ENCODE measurements at places on chromosomes 5 and 9. TPM values are rescaled to one million over a fixed set of nuclear protein-coding genes. Genes with fewer than 3 reads are reported as not detected.
A peak's percentile ranks its signal among the peaks of the same experiment; 100 is the strongest.

ALDH1B1 gene
- 4.2 TPM for total RNA-seq

FGF18 gene
- total RNA-seq: 0.08 TPM

PCDHA11 gene
- total RNA-seq: not detected

DNA sequence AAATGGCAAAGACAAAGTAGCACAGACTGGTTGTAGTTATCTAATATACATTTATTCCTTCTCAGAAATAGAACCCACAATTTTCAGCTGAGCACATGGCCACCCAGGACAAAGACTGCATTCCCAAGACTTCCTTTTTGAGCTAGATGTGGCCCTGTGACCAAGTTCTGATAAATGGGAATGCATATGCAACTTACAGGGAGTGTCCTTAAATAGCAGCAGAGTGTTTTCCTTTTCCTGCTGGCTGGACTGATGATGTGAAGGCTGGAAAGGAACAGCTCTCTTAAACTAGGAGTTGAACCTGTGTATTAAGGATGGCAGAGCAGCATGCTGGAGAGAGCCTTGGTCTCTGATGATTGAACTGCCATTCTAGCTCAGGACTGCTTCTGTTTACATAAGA, 74.7 kb upstream of the TNPO1 start:
- ATAC-seq: no peak

- ATAC-seq: no peak
Observed at GRCh38 chr9:966870-967269, 9.6 kb upstream of the DMRT3 start.

- ATAC-seq: no peak
Observed at GRCh38 chr9:111282845-111283244, 47.2 kb downstream of the OR2K2 start.

DNA sequence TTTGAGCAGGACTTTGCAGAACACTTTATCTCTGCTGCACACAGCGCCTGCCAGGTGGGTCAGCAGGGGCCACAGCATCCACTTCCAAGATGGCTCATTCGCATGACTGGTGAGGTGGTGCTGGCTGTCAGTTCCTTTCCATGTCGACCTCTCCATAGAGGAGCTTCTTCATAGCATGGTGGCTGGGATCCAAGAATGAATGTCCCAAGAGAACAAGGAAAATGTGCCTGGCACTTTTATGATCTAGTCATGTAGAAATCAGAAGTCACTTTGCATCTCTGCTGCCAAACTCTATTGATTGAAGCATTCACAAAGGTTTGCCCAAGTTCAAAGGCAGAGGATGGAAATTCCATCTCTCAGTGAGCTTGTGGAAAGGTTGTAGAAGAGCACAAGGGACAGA, 85.0 kb downstream of the GALNT10 start:
- ATAC-seq: no peak

DNA sequence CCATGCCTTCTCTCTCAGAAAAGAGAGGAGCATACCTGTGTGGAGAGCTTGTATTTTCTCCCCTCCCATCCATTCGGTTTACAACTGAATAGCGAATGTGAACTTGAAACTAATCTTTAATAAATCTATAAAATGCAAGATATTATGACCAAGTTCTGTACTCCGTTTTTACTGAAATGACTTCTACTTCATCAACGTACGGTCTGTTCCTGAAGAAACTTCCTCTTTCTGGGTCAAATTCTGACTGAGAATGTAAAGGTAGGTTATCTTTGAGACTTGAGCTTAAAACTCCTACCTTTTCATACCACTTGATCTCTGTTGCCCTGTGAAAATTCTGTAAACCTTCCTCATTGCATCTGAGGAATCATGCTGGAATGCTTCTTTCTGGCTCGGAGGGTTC, 4.2 kb upstream of the CTNNAL1 start:
- ATAC-seq: no peak

SLC2A6 gene
- 0.80 TPM for total RNA-seq

DNA sequence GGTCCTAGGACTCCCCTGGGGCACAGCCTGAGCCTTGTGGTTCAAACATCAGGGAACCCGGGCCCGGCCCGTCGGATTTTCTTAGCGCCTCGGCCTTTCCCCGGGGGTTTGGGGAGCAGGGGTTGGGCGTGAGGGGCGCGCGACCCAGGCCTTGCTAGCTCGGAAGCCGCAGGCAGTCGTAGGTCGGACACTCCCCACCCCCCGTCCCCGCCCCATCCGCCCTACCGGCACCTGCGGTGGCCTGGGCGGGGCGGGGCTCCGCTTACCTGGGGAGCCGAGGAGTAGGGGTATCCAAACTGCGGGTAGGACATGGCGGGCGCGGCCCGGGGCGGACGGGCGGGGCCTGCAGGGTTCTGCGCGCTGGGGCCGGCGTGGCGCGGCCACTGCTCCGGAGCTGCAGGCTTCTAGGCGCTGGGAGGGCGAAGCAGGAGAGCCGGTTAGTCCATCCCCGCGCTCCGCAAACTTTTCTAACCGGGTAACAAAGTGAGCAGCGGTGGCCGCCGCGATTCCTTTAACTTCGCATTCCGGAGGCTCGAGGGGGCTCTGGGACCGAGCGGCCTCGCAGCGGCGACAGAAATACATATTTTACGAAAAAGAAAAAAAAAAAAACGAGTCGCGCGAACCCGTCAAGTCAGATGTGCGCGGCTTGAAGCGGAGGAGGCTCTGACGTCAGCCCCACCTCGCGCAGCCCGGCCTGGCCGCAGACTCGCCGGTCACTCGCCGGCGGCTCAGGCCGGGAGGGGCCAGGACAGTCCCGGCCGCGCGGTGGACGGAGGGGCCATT, at the start of gene IRX4:
Gene IRX4 (minus strand): TSS at position 589 of the 783 bp plus-strand sequence. CDS start 278 bp downstream, at position 311.
- peak; percentile 49 for ATAC-seq

- ATAC-seq: no peak
Observed at GRCh38 chr5:13253111-13253510, 691.4 kb downstream of the DNAH5 start.

GRCh38 chr5:73954381-73954780, 328.4 kb downstream of the ARHGEF28 start:
- ATAC-seq: no peak

GRCh38 chr9:89171693-89172092, 6.9 kb downstream of the SHC3 start:
- ATAC-seq: no peak

MAP3K1 gene
- total RNA-seq: 15.5 TPM

MARCOL gene
- total RNA-seq: not detected

GRCh38 chr5:126963822-126964375, 66.5 kb downstream of the MARCHF3 start:
- no peak for ATAC-seq

RBM18 gene
- total RNA-seq: 15.7 TPM

TMOD1 gene
- total RNA-seq: 0.60 TPM

GRCh38 chr9:86598411-86599239, 244.4 kb upstream of the TUT7 start:
- ATAC-seq: no peak

CCDC192 gene
- not detected for total RNA-seq

SLC35D2 gene
- 14.9 TPM for total RNA-seq

GRCh38 chr5:159174511-159175168, 34.7 kb downstream of the RNF145 start:
- ATAC-seq: no peak

DNA sequence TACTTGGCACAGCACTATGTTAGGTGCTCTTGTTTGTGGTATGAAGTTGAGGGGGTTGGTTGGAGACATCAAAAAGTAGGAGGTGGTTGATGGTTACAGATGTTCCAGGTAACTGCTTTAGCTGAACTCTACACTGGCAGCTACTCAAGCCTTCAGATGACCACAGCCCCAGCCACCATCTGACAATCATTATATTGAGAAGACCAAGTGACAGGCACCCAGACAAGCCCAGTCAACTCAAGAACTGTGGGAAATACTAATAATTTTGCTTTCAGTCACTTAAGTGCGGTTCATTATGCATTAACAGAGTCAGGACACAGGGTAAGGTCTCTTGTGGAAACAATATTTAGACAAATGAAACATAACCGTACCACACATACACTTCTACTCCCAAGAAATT, 38.9 kb upstream of the SLIT3 start:
- no peak for ATAC-seq

KCNMB1 gene
- total RNA-seq: 0.64 TPM

DNA sequence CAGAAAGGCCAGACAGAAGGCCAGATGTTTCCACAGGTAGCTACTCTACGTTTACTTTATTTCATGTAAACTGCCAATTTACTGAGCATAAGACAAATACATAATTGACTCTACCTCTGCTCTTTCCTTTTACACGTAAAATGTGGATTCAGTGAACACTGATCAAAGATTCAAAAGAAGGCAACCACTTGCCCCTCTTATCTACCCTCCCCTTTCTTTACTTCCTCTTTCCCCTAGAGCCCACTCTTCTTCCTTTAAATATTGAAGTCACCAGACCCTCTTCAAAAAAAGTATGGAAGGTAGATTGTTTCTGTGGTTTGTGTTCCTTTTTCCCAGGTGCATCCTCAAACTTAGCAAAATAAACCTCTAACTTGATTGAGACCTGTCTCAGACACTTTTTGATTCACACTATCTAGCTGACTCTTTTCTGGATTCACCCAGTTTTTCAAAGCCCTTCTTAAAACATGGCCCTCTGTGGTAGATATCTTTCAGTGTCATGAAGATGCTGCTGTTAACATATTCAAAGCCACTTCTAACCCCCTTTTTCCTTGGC, 6.7 kb downstream of the FAM114A2 start:
- no peak for ATAC-seq

DNA sequence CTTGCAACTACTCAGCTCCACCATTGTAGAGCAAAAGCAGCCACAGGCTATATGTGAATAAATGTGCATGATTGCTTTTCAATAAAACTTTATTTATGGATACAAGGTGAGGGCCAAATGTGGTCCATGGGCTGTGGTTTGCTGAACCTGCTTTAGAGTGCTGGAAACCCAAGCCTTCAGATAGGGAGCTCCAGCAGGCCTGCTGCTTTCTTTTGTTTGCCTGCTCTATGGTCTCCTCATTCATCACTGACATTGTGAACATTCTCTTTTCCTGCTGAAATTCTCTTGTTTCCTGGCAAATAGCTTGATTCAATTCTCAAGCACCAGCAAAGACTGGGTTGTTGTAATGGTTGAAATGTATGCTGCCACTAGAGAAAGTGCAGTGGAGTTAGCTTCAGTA, 26.0 kb downstream of the EGFLAM start:
- ATAC-seq: no peak

DNA sequence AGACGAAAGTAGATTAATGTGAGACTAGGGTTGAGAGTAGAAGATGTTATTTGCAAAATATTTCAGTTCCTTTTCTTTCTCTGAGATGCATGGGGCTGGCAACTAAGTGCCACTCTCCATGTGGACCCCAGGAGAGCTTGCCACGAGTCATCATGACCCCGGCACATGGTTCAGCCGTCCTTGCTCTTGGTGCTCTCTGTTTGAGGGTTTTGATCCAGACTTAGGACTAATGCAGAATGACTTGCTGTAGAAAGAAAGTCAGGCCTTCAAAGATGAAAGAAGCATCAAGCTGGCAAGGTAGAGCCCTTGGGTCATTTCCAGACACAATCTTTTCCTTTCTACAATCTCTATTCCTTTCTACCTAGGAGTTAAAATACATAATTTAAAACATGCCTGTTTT, 84.7 kb downstream of the RASGRF2 start:
- ATAC-seq: no peak

DNA sequence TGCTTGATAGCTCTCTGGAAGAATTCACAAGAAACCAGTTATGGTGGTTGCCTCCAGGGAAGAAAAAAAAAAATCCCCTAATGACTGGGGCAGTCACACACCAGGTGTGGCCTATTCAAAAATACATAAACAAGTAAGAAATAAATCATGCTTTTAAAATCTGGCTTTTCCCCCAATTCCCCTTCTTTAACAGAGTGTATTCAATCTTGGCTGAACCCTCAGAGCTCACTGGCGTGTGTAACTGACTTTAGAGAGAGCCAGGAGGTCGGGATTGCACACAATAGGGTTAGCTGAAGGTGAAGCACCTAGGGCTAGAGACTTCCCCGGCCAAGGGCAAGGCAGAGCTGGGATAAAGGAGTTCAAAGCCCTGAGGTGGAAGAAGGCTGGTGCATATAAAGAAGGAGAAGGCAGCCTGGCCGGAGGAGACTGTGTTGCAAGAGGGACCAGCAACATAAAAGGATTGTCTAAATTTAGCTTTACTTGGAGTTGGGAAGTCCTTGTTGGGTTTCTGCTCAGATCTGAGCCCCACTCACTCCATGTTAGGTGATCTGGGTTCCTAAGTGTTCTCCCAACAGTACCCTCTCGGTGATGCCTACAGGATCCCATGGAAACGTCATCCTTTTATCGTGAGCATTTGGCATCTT, 19.7 kb downstream of the FNBP1 start:
- peak; percentile 41 for ATAC-seq

C5orf34 gene
- 1.2 TPM for total RNA-seq

DNA sequence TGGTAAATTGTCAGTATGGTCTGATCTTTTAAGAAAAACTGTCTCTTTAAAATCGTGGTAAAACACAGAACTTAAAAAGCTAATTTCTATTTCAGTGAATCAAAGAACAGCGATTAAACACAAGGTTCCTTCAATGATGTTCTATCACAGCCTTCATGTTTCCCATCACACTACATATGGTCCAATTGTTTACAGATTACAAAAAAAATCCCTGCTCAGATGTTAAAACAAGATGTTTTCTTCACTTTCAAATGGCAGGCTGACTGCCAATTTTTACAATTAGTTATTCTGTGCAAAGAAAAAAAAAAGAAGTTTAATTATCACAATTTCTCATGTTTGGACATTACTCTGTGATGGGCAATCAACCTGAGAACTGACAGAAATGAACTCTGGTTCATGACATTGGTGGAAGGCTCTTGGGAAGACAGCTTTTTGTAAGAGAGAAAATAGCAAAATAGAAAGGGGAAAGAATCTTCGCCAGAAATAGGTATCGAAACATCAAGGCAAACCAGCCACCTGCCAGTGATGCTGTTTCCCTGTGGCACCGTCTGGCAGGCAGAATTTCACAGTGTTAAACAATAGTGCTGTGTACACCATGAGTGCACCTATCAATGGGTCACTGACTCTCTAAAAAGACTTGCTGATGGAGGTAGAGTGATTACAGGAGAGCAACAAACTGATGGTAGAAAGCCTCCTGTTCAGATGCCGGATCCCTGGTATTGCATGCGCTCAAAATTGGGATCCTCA, 1020.0 kb upstream of the ARRDC3 start:
- no peak for ATAC-seq

All from esophagus mucosa (tissue), 1 donor.